Suppressor macrophage (primary cell): ENCODE measurements at places on chromosomes 7 and 10.
A peak's percentile ranks its signal among the peaks of the same experiment; 100 is the strongest.

- DNase-seq = peak; percentile 5
Measured at GRCh38 chr7:87058744-87059524, 520 bp downstream of the ELAPOR2 start.

GRCh38 chr7:85471307-85471706, 284.5 kb upstream of the SEMA3D start:
- no peak for DNase-seq

- DNase-seq = peak; percentile 66
Measured at GRCh38 chr10:3781468-3782145, 3.4 kb downstream of the KLF6 start.

- no peak for DNase-seq
Measured at GRCh38 chr10:5887029-5887428, 2.7 kb downstream of the ANKRD16 start.

DNA sequence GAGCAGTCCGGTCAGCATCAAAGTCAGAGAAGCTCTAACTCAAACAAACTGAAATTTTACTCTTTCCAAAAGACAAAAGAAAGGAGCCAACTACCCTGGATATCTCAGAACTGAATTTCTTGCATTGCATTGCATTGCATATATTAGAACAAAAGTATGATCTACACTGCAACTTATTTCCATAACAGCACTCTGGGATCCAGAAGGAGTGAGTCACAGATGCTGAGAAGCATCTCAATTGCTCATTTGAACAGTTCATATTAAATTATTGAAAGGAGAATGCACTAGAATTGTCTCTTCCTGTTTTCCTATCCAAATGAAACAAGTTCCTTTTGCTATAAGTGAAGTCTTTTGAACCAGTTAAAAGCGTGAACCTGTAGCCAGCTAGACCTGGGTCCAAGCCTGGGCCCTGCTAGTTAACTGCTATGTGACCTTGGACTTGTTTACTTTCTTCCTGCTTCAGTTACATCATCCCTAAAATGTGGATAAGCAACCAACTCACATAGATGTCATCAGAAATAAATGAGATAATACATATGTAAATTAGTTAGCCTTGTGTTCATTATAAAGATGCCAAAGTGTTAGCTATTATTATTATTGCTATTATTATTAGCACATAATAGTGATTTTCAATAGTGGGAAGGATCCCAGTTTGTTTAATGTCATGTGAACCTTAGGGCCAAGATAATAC, 184.1 kb downstream of the CREB5 start:
- DNase-seq = no peak

DNA sequence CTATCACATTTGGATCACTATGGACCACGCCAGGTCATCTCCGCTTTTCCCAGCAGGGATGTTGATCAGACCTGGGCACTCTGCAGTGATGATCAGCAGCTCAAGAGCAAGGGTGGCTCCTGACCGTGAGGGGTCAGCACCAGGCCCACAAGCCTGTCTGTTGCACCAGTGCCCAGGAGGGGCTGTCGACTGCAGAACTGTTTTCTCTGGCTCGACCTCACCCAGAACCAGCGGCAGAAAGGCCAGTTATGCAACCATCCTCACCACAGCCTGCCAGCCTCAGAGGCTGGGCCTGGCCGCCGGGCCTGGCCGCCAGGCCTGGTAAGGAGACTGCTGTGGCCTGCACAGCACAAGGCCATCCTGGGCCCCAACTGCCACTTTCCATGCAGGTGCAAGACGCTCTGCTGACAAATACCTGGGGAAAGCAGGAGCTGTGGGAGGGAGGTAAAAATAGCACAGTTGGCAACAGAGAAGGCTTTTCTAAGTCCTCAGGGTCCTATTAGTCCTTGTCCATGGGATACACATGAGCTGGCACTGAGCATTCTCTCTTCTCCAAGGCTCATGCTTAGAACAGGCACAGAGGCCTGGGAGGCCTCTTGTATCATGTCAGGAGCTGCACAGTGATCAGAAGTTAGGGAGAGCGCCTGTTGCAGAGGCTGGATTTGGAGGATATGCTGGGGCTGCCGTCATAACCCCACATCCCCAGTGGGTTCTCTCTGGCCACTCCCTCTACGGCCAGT, 17.5 kb downstream of the KCNMA1 start:
- peak; percentile 40 for DNase-seq

- DNase-seq = no peak
Measured at GRCh38 chr7:18623389-18623788, 127.8 kb downstream of the HDAC9 start.

- no peak for DNase-seq
Measured at GRCh38 chr7:71697400-71697799, 565.5 kb downstream of the GALNT17 start.

DNA sequence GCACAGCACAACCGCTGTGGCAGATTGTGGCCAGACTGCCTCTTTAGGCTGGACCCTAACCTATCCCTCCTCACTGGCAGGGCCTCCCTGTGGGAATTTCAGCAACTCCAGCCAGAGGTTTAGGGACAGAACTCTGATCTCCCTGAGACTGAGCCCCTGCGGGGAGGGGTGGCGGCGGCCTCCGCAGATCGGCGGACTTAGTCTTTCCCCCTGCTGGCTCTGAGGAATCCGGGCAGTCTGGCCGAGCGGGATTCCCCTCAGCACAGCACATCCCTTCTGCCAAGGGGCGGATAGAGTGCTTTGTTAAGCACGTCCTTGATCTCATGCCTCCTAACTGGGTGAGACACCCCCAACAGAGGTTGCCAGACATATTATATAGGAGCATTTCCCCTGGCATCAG, 224.2 kb upstream of the NPY start:
- no peak for DNase-seq

DNA sequence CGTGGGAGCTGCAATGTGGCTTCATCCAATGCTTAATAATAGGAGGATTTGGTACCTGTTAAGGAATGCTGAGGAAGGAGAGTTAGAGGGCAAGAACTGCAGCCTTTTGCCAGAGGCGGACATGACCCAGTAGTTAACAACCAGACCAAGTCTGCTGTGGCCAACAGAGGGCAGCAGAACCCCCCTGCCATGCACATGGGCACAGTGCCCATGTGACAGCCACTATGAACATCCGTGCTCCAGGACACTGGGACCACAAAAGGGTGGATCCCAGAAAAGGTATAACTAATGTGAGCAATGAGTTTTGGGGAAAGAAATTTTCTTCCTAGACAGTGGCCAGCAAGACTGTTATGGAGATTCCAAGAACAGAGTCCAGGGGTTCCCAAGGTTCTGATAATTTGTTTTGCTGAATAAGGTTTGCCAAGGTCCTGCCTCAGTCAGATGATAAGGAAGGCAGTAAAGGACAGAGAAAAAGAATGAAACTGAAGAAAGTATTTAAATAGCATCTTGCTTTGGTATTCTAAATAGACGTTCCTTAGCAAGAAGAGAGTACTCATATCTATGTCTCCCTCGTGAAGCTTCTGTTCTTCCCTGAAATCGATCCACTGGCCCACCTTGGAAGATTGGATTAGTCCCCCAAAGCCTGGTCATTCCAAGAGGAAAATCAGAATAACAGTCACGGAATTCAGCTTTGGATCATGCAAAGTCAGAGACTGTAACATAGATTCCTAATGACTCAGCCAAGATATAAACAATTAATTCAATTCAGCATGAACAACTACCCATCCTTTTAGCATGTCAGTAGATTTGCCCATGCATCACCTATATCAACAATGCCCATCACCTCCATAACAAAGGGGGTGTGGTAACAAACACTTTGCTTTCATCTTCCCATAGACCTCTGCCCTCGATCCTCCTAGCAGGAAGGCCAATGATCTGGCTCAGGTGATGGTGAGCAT, 56.0 kb downstream of the LGI1 start:
- peak; percentile 66 for DNase-seq

DNA sequence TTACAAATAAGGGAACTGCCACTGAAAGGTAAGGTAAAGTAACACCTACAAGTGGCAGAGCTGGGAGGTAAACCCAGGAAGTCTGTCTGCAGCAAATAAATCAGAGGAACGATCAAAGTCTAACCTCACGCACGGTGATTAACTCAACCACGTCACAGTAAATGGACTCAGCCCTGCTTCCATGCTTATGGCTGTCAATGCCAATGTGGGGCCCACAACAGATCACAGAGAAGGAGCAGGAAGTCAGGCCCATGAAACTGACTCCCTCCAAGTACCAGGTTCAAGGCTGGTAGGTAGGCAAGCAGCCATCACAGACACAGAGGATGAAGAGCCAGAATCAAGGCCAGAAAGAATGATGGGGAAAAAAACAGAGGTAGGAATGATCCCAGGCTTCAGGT, 38.0 kb upstream of the ACSL5 start:
- no peak for DNase-seq

- DNase-seq = no peak
Measured at GRCh38 chr7:22128528-22128920, 182.8 kb upstream of the CDCA7L start.

DNA sequence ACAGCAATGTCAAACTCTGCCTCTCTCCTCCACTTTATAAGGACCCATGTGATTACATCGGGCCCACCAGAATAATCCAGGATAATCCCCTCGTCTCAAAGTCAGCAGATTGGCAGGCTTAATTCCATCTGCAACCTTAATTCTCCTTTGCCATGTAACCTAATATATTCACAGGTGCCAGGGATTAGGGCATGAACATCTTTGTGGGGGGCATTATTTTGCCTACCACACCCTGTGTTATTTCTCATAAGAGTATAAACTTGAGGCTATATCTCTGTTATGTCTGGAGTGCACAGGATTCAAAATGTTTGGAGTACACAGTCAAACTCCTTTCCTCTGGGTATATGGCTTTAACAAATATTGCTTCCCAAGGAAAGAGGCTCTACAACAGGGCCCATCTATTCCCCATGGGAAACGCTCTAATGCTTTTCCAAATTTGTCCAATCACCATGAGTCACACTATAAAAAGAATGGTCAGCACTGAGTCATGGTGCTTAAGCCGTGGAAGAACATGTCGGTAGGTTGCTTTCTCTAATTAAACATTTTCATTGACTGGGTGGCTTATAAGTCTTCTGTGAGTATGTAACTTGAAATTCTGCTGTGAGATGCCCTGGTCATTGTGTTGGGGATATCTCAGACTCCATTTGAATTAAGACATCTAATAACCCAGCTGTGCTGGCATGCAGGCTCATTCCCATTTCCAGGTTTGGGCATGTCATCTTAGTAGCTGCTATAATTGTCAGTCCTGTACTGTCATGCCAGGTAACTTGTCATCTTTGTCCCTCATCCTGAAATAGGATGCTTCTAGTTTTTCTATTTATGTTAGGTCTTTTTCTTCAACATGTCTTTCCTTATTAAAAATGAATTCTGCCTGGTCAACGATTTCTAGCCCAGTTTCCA, 11.5 kb upstream of the AKR1B10 start:
- DNase-seq = no peak
